ENCODE measurements at places on chromosomes 1 and 21.

DNA sequence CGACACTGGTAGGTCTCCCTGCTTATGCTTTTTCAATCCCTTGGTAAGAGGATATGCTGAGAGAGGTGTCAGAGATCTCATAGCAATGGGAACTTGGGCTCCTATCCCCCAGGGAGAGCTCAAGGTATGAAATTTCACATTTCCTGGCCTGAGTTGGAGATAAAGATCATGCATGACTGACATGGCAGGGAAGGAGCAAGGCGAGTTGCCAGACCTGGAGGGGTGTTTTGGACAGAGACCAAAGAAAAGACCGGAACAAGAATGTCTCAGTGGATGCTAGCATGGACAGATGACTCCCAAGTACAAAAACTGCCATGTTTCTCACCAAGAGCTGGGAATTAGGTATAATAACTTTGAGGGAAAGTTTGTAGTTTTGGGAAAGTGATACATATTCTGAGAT is 334.1 kb upstream of the B3GALT2 start:
- DNase-seq, result no peak

DNA sequence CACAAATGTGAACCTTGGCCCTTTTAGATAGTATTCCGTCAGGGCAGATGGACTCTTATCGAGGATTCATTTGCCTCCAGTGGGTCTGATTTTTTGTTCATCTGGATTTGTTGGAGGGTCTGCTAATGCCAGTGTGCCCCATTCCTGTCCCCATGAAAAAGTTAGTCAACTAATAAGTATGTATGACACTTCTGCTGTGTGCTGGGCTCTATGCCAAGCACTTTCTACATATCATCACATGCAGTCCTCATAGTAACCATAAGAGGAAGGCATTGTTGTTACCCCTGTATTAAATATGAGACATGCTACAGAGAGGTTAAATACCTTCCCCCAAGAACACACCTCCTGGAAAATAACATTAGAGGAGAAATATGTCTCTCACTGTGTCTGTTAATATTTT is 46.6 kb upstream of the MAB21L3 start:
- DNase-seq, result no peak

- DNase-seq, result no peak
These were observed 168.3 kb downstream of the SLC35F3 start for GRCh38 chr1:234072793-234073192.

- no peak for DNase-seq
These were observed 16.2 kb downstream of the SDCCAG8 start for GRCh38 chr1:243271996-243272395.

GRCh38 chr1:184615301-184615700 is 139.4 kb downstream of the EDEM3 start:
- no peak for DNase-seq

DNA sequence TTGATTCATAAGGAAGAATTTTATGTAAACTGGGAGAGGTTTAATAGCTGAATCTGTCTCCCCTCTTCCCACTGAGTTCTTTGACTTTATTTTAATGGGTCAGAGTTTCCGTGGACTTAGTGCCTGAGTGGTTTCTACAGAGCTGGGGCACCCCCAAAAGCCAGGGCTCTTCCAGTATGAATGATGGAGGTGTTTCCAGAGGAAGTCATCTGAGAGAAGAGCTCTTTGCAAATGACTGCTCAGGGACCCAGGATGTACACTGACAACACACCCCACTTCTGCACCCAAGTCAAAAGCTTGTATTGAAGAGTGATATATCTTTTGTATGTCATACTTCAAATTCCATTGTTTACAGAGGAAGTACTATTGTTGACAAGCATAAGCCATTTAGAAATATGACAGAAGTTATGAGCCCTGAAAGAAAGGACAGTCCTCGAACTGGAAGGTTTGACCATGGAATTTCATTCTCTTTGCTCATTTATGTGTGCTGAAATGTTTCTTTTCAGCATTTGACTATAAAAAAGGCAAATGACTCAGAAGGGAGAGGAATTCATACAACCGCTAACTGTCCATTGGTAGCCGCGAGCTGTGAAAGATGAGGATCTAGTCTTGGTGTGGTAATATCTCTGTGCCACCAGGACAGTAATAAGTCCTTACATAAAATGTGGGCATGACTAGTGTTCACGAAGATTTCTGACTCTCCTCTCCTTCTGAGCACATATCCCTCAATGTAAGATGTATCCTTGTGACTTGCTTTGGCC is 25.4 kb upstream of the LMX1A start:
- DNase-seq, result no peak

GRCh38 chr1:222243902-222244301 is 304.0 kb downstream of the HHIPL2 start:
- no peak for DNase-seq

- no peak for DNase-seq
These were observed 14.9 kb upstream of the SEC16B start for GRCh38 chr1:177984761-177985160.

- DNase-seq, result peak; percentile 42
These were observed 246.2 kb downstream of the NPHP4 start for GRCh38 chr1:5745800-5746610.

DNA sequence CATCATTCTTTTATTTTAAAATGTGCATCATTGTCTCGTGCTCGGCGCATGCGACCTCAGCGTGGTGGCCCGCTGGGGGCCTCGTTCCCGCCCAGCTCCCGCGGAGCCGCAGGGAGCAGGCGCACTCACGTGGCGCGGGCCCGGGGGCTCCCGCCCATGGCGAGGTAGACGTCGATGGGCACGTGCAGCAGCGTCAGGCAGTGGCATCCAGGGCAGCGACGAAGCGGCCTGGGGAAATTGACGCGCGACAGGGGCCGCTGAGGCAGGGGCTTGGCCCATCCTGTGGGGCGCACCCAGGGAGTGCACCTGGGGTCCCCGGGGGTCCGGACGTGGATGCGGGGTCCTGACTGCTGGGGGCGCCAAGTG is 994 bp downstream of the FAM229A start:
- no peak for DNase-seq

GRCh38 chr1:113353580-113353979 is 36.7 kb upstream of the MAGI3 start:
- DNase-seq, result no peak

GRCh38 chr1:17795836-17796645 is 40.9 kb downstream of the ACTL8 start:
- no peak for DNase-seq

DNA sequence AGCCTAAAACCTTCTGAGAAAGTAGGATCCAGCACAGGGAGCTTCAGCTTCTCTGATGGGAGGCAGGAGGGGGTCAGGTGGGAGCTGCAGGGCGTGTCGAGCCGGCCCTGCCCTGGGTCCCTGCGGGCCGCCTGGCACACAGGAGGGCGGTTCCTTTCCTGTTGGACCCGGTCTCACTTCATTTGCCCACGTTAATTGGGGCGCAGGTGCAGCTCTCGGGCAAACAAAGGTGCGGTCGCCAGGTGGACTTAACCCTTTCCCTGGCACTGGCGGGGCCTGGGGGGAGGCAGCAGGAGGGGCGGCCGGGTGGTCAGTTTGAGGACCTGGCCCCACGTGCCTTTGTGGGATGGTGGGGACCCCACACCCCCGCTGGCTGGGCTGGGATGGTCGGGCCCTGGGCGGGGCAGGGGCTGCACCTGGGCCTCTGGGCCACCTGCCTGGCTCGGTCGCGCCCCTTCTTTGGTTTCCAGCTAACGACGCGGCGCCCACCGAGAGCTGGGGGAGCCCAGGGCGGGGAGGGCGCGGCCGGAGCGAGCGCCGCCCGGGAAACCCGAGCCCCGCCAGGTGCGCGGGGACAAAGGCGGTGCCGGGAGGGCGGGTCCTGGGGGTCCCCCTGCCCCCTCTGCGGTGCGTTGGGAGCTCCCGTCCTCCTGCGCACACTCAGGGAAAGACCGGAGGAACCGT is 20.8 kb upstream of the C1orf159 start:
- no peak for DNase-seq

GRCh38 chr1:245325922-245326795 is 171.4 kb downstream of the KIF26B start:
- DNase-seq, result no peak

GRCh38 chr1:67659229-67659628 is 25.8 kb upstream of the GADD45A start:
- DNase-seq, result no peak

- DNase-seq, result no peak
These were observed 1.2 kb upstream of the UBAP2L start for GRCh38 chr1:154219541-154219940.

DNA sequence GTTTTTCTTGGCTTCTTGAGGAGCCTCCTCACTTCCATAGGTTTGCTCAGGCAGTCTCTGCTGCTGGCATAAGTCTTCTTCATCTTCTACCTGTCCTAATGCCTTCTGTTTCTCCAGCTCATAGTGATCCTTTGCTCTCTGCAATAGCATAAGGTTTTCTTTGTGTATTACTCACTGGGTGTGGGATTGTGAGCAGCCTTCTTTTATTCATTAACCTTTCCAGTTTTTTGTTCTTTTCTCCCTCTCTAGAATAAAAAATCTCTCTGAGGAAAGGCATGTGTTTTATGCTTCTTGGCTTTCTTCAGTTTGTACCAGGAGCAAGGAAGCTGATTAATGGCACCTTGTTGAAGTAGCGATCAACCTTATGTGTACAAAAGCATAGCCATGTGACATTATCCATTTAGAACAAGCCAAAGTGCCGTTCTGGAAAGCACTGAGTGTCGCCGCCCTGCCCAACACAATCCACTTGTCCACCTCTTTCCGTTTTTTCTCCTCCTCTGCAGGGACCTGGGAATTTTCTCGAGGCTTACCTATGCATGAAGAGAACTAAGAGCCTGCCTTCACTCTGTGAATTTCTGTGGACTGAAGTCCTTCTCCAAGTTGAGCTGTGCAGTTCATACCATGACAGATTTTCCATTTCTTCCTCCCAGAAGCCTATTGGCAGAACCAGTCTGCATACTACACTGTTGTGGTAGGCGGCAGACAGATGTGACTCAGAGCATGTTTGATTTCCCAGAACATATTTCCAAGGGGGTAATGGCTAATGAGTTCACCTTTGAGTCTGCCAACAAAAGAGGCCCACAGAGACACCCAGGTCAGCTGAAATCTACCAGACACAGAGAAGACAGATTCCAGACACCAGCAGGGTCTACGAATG is 39.0 kb downstream of the DPT start:
- no peak for DNase-seq

DNA sequence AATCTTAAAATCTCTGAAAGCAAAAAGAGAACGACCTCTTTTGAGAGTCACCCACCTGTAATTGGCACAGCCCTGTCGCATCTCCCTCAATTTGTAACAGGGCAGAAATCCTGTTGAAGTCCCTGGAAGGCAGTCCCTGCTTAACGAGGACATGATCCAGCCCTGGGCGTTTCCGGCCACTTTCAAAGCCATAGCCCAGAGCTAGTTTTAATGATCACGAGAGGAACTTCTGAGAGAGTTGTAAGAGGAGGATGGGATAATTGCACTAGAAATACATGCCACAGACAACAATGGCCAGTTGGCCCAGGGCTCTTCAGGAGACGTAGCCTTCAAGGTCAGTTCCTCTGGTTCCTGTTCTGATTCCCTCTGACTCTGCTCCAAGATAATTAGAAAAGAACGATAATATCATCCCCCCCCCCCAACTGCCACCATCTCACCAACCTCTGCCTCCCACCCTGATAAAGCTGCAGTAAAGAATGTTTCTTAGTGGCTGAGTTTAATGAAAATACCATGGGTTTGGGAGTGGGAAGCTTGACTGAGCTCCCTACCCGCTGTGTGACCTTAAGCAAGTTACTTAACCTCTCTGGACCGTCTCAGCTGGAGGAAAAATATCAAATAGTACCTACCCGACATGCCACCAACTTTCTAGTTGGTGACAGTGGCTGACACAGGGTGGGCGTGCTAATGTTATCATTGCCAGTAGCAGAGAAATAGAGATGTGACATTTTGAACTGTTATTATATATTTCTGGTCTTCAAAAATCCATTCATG is 140.0 kb downstream of the OMA1 start:
- no peak for DNase-seq

GRCh38 chr1:47513393-47513792 is 75.5 kb downstream of the FOXD2 start:
- no peak for DNase-seq

DNA sequence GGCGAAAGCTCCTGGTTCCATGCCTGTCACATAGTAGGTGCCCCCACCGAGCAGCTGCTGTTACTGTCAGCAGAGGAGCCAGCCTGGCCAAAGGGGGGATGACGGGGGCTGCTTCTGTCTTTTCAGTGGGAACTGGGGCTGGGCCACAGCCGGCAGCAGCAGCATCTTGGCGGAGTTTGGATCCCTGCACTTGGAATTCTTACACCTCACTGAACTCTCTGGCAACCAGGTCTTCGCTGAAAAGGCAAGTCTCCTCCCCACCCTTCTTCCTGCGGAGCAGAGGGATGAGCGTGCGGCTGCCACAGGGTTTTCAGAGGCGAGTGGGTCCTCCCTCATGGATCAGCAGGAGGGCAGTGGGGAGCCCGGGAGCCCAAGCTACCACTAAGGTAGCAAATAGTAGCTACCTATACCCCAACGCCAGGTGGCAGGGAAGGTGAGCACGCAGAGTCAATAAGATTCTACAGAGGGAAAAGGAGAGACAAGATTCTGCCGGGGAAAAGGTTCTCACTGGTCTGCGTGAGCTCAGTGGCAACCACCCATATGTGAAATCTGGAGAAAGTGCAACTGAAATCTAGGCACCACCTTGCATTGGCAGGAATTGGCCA is 41.4 kb upstream of the SELENON start:
- no peak for DNase-seq

DNA sequence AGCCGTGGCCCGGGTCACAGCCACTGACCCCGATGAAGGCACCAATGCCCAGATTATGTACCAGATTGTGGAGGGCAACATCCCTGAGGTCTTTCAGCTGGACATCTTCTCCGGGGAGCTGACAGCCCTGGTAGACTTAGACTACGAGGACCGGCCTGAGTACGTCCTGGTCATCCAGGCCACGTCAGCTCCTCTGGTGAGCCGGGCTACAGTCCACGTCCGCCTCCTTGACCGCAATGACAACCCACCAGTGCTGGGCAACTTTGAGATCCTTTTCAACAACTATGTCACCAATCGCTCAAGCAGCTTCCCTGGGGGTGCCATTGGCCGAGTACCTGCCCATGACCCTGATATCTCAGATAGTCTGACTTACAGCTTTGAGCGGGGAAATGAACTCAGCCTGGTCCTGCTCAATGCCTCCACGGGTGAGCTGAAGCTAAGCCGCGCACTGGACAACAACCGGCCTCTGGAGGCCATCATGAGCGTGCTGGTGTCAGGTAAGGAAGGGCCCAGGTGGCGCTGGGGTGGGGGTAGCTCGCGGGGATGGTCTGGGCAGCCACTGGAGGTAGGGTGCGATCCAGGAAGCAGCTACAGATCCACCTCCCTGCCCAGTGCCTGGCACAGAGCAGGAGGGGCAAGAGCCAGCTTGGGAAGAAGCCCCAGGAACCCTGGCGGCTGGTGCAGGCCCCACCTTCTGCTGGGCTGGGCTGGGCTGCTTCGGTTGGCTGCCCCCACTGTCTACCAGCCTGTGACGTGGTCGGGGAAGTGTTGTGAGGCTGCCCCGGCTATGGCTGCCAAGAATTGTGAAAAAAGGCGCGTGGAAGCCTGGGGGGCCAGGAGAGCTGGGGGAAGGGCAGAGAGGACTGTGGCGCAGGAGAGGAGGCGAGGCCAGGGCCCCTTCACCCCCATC is 3.8 kb downstream of the CELSR2 start:
- DNase-seq, result no peak

All from activated CD4-positive, alpha-beta T cell treated with anti-CD3 and anti-CD28 coated beads for 24 hours (primary cell).